Mesenteric fat pad (tissue), 1 donor: ENCODE measurements at places on chromosomes 12 and 14. TPM values are rescaled to one million over a fixed set of nuclear protein-coding genes. Genes with fewer than 3 reads are reported as not detected.

Gene SDR9C7
- total RNA-seq: not detected

Gene BLTP3B
- total RNA-seq: 41.1 TPM

Gene GRIP1
- 1.6 TPM for total RNA-seq

Gene GALNT8
- total RNA-seq: 1.2 TPM

- DNase-seq: peak; percentile 88
Measured at GRCh38 chr12:112116232-112117060, 7.9 kb upstream of the NAA25 start.

- DNase-seq: no peak
Measured at GRCh38 chr12:119444462-119445044, 110.0 kb downstream of the CCDC60 start.

- DNase-seq: no peak
Measured at GRCh38 chr12:123237646-123238329, 4.6 kb downstream of the MTRFR start.

GRCh38 chr14:65772921-65773574 lies 360.5 kb downstream of the FUT8 start:
- DNase-seq: no peak

DNA sequence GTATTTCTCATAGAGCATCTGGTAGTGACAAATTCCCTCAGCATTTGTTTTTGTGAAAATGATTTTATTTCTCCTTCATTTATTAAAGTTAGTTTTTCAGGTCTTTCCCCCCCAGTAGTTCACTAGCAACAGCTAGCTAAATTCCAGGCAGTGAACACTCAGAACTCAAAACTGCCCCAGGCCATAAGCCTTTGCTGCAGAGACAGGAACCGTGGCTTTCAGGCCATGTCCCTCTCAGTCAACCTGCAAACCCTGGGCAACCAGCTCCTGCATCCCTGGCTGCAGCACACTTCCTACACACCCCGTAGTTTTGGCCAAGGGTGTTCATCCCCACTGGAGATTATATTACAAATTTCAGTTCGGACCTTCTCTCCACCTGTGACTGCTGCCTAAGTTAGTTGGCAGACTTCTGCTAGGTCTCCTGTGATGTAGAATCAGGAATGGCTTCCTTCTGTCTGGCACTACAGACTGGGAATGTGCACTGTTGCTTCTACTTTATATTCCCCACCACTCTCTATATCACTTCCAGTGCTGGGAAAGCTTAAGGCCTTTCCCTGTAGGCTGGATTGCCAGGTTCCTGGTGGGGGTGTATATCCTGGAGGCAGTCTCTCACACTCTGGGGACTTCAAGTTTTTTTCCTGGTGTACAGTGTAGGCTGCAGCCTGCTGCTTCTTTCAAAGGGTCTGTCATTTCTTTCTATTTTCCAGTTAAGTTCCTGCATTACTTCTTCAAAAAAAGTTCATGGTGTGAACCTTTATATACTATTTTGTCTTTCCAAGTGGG lies 924.4 kb upstream of the LRFN5 start:
- no peak for DNase-seq

DNA sequence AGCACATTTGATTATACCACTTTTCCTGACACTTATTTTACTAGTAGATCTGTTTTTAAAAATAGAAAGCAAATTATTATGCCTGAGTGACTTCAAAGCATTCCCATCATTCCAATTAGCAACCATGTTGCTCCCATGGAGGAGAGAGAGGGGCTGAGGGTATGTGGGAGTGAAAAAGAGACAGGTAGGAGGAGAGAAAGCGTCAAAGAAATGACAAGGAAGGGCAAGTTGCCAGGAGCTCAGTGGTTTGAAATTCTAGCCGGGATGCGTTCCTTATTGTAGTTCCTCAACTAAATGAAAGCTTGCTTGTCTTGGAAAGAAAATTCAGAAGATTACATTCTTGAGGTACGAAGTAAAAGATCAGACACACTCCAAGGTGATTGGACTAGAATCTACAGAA lies 92.4 kb upstream of the PKP2 start:
- no peak for DNase-seq

- no peak for DNase-seq
Measured at GRCh38 chr12:69719336-69720316, 19.0 kb upstream of the RAB3IP start.

GRCh38 chr14:71638523-71639196 lies 293.6 kb upstream of the RGS6 start:
- no peak for DNase-seq

- DNase-seq: no peak
Measured at GRCh38 chr12:96606134-96606533, 116.8 kb downstream of the CFAP54 start.

GRCh38 chr12:7668171-7668570 lies 2.5 kb upstream of the APOBEC1 start:
- no peak for DNase-seq

- no peak for DNase-seq
Measured at GRCh38 chr14:54483846-54484245, 4.9 kb downstream of the GMFB start.
